ENCODE measurements at places on chromosomes 2 and 18. TPM values are rescaled to one million over a fixed set of nuclear protein-coding genes. Genes with fewer than 3 reads are reported as not detected.

MSH6 gene
- 33.3 TPM for polyA plus RNA-seq

DNA sequence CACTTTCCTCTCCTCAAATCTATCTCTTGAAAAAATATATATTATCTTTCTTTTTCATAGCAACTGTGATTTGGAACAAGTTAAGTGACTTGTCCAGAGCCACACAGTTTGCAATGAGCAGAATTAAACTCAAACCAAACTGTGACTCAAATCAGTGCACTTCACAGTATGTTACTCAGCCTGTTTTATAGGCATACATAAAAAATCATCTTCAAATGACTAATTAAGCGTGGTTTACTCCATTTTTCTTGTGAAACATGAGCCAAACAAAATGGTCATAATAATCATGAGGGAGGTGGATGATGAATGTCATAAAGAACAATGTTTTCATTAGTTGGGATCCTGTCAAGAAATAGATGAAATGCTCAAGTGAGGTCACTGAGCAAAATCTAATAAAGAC lies 6.1 kb upstream of the CCDC178 start:
- DNase-seq, result no peak

DNA sequence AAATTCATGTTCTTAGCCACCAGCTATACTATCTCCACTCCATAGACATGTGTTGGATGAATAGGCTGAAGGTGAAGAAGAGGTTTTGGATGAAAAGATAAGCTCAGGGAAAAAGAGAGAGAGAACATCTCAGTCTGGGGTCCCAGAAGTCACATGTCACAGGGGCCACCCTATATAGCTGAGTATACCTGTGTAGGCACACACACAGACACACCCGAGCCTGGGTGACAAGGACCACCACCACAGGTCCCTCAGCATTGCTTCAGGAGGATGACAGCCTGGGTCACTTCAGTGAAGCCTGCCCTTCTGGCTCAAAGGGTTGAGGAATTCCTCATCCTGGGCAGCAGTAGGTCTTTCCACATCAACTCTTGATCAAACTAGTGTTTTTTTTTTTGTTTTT lies 56.2 kb downstream of the POLR1A start:
- no peak for DNase-seq

DNA sequence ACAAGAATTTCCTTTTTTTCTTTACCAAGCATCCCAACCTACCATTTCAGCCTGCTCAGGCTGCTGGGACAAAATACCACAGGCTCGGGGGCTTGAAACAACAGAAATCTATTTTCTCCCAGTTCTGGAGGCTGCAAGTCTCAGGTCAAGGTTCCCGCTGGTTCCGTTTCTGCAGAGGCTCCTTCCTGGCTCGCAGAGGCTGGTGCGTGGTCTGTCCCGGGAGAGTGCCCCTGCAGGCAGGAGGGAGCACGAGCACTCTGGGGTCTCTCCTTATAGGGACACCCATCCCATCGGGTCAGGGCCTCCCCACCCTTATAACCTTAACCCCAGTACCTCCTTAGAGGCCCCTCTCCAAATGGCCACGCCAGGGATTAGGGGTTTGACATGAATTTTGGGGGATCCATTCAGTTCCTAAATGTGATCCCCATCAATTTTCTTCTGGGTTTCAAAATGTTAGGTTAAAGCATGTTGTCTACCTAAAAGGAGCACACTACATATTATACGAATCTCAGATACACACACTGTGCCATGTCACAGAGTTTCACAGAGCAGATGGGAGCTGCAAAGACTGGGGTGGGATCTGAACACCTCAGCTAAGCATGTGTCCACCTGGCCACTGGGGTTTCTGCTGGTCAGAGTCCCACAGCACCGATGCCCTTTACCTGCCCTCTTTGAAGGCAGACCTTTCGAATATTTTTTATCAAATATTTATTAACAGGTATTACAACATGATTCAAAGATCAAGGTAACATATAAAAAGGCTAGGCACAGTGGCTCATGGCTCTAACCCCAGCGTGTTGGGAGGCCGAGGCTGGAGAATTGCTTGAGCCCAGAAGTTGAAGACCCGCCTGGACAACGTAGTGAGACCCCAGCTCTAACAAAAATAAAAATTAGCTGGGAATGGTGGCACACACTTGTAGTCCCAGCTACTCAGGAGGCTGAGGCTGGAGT lies 17.6 kb upstream of the ADI1 start:
- DNase-seq, result peak; percentile 24

ADAM17 gene
- 26.8 TPM for polyA plus RNA-seq
